LHCN-M2 (cell line): ENCODE measurements at places on chromosomes 2 and 18. TPM values are rescaled to one million over a fixed set of nuclear protein-coding genes. Genes with fewer than 3 reads are reported as not detected.

GRCh38 chr2:36356990-36357846 is 1.6 kb downstream of the CRIM1 start:
- peak; percentile 77 for DNase-seq

- DNase-seq, result peak; percentile 88
Measured at GRCh38 chr2:162118166-162119031, 33.6 kb downstream of the GCG start.

DNA sequence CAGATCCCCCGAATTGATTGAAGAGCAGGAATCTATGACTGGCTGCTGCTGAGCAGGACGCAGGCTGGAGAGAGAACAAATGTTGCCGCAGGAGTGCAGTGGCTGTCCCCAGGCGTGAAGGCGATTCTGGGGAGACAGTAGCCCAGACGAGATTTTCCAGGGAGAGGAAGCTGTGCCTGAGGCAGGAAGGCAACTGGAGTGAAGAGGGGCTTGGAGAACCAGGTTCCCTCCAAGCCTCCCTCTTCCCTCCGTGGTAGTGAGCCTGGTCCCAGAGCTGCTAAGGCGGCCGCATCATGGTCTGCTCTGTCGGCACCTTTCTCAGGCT is 1.3 kb upstream of the NPPC start:
- DNase-seq, result no peak

- DNase-seq, result no peak
Measured at GRCh38 chr2:45856391-45857274, 205.2 kb downstream of the PRKCE start.

GRCh38 chr2:182933629-182934028 is 67.2 kb upstream of the FRZB start:
- DNase-seq, result no peak

GRCh38 chr2:27914805-27915175 is 24.3 kb downstream of the BABAM2 start:
- no peak for DNase-seq

GRCh38 chr2:230953845-230954244 is 28.8 kb upstream of the GPR55 start:
- DNase-seq, result no peak

GRCh38 chr18:75784390-75784789 is 356.9 kb upstream of the SMIM21 start:
- peak; percentile 89 for DNase-seq

DNA sequence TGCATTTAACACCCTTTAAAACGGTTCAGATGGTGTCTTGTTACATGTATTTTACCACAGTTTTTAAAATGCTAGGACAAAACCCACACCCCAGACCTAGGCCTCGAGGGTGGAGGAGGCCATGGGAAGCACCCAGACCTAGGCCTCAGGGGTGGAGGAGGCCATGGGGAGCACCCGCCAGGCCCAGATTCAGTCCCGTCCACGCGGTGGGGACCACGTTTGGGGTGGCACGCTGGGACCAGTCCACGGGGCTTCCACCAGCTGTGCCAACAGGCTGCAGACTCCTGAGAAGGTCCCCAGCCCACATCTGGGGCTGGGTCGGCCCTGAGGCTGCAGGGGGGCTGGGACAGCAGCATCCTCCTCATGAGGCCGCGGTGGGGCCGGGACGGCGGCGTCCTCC is 63.4 kb downstream of the SLC66A2 start:
- DNase-seq, result no peak

DNA sequence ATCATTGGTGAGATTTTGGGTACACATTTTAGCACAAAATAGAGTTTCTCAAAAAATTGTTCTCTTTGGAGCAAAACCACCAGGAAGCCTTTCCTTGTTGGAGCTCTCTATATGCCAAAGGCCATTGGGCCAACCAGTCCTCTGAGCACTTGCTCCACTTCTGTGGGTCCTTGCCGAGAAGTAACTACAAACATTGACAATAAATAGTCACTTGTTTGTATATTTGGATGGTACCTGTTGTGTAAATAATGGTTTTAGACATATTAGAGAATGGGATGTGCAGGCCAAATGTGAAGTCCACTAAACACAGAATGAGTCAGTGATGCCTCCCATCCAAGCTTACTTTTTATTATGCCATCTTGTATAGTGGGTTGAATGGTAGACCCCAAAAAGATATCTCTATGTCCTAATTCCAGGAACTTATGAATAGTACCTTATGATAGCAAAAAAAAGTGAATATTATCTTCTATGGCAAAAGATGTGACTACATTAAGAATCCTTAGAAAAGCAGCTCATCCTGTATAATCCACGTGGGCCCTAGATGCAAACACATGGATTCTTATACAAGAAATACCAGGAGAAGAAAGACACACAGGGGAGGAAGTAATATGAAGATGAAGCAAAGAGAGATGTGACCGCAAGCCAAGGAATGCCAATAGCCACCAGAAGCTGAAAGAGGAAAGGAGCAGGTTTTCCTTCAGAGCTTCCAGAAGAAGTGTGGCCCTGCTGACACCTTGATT is 24.6 kb downstream of the SRD5A2 start:
- no peak for DNase-seq

DNA sequence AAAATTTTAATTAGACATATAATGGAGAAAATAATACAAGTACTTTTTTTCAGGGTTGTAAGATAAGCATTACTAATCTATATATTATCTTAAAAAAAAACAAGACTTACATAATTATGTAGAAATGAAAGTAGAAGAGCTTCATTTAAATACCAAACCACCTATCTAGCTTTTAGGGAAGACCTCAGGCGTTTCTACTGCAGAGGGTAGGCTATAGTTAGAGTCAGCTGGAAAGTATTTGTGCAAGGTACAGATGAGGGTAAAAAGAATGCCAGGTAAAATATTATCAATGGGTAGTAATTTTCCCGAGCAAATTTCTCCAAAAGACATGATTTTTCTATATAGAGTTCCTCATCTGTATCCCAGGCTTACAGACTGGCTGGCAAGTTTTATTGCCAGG is 30.5 kb upstream of the SLC39A10 start:
- DNase-seq, result no peak

DNA sequence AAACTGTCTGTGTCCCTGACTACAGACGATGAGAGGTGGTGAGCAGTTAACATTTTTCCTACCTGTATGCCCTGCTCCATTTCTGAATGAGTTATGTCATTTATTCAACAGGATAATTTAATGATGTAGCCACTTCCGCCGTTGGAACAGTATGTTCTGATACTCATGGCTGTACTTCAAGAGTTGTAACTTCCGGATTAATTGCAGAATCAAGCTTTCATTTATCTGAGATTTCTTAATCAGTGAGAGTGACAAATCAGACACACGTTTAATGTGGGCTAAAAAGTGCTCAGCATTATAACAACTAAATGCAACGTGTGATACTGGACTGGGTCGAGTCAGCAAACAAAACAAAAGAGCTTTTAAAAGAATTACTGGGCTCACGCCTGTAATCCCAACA is 107.7 kb downstream of the KCTD1 start:
- DNase-seq, result peak; percentile 19

DNA sequence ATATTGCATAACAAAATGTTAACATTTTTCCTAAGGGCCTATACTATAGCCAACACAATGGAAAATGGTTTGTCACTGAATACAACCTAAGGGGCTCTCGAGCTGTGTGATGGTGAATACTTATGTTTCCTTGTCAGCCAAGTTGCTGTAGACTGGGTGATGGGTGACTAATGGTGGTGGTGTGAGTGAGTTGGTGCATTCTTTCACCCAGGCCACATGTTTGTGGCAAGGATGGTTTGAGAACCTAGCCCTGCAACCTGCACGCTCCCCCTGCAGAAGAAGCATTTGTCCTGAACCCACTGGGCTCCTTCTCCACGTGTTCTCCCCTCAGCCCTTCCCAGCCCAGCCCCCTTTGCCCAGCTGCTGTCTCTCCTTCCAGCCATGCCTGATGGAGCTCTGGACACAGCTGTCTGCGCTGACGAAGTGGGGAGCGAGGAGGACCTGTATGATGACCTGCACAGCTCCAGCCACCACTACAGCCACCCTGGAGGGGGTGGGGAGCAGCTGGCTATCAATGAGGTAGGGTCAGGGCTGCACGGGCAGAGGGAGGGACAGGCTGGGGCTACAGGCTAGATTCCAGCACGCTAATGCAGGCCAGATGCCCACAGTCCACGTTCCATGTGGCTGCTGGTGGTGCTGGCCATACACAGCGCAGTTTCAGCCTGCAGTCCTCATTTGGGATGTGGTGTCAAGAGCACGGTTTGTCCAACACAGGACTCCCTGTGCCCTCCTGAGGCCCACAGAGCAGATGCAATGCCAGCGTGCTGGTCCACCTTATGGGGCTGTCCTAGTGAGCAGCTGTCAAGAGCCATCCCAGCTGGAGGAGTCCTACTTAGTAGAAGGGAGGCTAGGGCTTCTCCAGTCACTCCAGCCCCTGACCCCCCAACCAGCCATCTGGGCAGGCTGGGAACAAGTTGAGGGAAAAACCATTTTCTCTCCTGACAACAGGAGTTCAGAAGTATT is 65.4 kb downstream of the FAM168B start:
- DNase-seq, result no peak

- DNase-seq, result peak; percentile 37
Measured at GRCh38 chr2:39730685-39731302, 48.3 kb downstream of the THUMPD2 start.

DNA sequence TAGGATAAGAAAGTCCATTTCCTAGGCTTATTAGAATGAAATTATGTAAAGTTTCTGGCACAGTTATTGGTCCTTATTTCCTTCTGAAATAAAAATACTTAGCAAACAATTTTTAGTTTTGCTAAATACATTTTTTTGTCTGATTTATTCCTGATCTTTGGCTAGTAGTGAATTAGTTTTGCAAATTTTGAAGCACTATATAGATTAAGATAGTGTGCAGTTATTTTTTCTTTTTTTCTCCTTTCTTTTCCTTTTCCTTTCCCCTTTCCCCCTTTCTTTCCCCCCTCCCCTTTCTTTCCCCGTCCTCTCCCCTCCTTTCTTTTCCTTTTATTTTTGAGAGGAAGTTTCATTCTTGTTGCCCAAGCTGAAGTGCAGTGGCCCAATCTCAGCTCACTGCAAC is 59.7 kb downstream of the BIRC6 start:
- DNase-seq, result no peak

DNA sequence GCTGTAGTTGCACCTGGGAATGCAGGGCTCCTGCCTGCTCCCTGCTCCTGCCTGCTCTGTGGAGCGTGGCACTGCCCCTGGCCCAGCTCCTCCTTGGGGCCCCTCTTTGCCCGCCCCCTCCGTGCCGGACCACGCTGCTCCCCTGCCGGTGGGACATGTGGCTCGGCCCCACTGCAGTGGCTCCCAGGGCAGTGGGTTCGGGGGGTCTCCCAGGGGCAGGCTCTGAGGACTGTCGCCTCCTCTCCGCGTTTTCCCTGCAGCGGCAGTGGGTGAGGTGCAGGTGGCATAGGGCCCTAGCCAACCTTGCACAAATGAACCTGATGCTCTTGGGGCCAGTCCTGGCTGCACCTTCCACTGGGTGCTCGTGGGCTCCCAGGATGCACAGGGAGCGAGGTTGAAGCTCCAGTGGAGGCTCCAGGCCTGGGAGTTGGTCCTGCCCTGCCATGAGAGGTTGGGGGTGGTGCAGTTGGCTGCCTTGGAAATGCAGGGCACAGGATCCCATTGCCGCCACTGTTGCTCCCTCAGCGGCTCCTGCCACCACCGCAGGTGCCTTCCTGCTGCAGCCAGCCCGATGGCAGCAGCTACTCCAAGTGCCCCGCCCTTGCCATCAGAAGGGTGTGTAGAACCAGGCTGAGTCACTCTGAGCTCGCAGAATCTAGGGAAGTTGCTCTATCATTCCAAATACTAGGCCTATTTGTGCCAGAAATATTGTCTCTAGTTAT is 313.1 kb upstream of the SYT4 start:
- DNase-seq, result no peak

DNA sequence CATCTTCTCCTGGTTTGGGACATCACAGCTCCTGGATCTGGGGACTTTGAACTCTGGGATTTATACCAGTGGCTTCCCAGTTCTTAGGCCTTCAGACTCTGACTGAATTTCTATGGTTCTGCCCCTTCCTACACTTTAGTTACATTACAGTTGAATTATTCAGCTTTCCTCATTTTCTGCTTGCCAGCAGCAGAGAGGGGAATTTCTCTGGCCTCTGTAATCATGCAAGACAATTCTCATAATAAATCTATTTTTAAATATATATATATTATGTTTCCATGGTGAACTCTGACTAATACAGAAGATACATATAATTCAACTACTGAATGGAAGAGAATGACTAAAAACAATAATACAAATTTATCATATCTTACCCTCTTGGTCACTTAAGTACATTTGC is 1478.6 kb upstream of the ACVR2A start:
- DNase-seq, result no peak

GRCh38 chr2:240893363-240893844 is 2.6 kb downstream of the MAB21L4 start:
- no peak for DNase-seq

Gene ARL5A
- total RNA-seq, result 42.7 and 51.4 TPM in 2 replicates

Gene MC2R
- total RNA-seq, result not detected in 2 replicates

Gene MPHOSPH10
- 25.1 and 28.9 TPM in 2 replicates for total RNA-seq

Gene B4GALT6
- total RNA-seq, result not detected in 2 replicates

Gene BOLA3
- total RNA-seq, result 92.3 and 116 TPM in 2 replicates

Gene HRH4
- 0.13 TPM in 1 of 2 replicates, not detected in the other for total RNA-seq

Gene TSPYL6
- not detected in 2 replicates for total RNA-seq

Gene KCNE4
- 4.0 and 6.3 TPM in 2 replicates for total RNA-seq

Gene REG3G
- total RNA-seq, result not detected in 2 replicates

Gene CGREF1
- total RNA-seq, result 0.69 and 1.6 TPM in 2 replicates

Gene OR6B2
- total RNA-seq, result not detected in 2 replicates

Gene ZNF512
- 36.0 and 41.6 TPM in 2 replicates for total RNA-seq
